ENCODE measurements at places on chromosomes 7 and 10. TPM values are rescaled to one million over a fixed set of nuclear protein-coding genes. Genes with fewer than 3 reads are reported as not detected.
A peak's percentile ranks its signal among the peaks of the same experiment; 100 is the strongest.

MINDY4 gene
- polyA plus RNA-seq, result 3.9 TPM

GRCh38 chr7:14691597-14692203 is 210.9 kb downstream of the DGKB start:
- peak; percentile 49 for DNase-seq
- no peaks in the 10 kb centered on the region for H3K36me3 ChIP-seq
- no peaks in the 10 kb centered on the region for H3K4me1 ChIP-seq

MKX gene
- 1.3 TPM for polyA plus RNA-seq

- no peak for DNase-seq
- H3K27me3 ChIP-seq, result no peaks in the 10 kb centered on the region
- H3K4me3 ChIP-seq, result no peak overlapping the region
- no peak overlapping the region for H3K27ac ChIP-seq
- no peaks in the 10 kb centered on the region for H3K36me3 ChIP-seq
- H3K4me1 ChIP-seq, result no peaks in the 10 kb centered on the region
Measured at GRCh38 chr7:64320547-64321513, 7.1 kb downstream of the ZNF736 start.

- no peaks in the 10 kb centered on the region for H3K4me1 ChIP-seq
- H3K4me3 ChIP-seq, result no peak overlapping the region
- H3K36me3 ChIP-seq, result no peaks in the 10 kb centered on the region
- H3K27ac ChIP-seq, result no peak overlapping the region
- H3K27me3 ChIP-seq, result no peaks in the 10 kb centered on the region
Measured at GRCh38 chr7:145928937-145929336, 187.7 kb upstream of the CNTNAP2 start.

CWF19L1 gene
- 16.0 TPM for polyA plus RNA-seq

GALNT17 gene
- polyA plus RNA-seq, result not detected

- H3K27me3 ChIP-seq, result no peaks in the 10 kb centered on the region
- peak; percentile 51 for DNase-seq
- H3K4me1 ChIP-seq, result peaks cover 4% of the 10 kb centered on the region
- H3K36me3 ChIP-seq, result peaks cover 5% of the 10 kb centered on the region
- peak within 1 kb of the TSS; percentile 33 for H3K4me3 ChIP-seq
- H3K27ac ChIP-seq, result peak within 1 kb of the TSS; percentile 59
Measured at GRCh38 chr10:119165171-119166117, at the start of gene SFXN4. SFXN4 (minus strand) TSS chr10:119165714; CDS start chr10:119165647, 67 bp downstream.

- no peak overlapping the region for H3K4me3 ChIP-seq
- H3K27me3 ChIP-seq, result no peaks in the 10 kb centered on the region
- H3K36me3 ChIP-seq, result no peaks in the 10 kb centered on the region
- H3K4me1 ChIP-seq, result peaks cover 6% of the 10 kb centered on the region
- DNase-seq, result no peak
Measured at GRCh38 chr10:32411797-32412498, 34.0 kb upstream of the CCDC7 start.

ITPRIP gene
- 18.8 TPM for polyA plus RNA-seq

GRCh38 chr10:110398419-110399105 is 93.8 kb upstream of the SMNDC1 start:
- DNase-seq, result peak; percentile 90
- H3K4me3 ChIP-seq, result no peak overlapping the region
- no peaks in the 10 kb centered on the region for H3K36me3 ChIP-seq
- H3K27me3 ChIP-seq, result no peaks in the 10 kb centered on the region
- peaks cover 25% of the 10 kb centered on the region for H3K4me1 ChIP-seq
- H3K27ac ChIP-seq, result peak overlapping the region; percentile 99

LRIT1 gene
- polyA plus RNA-seq, result not detected

- H3K4me3 ChIP-seq, result no peak overlapping the region
- DNase-seq, result no peak
- no peak overlapping the region for H3K27ac ChIP-seq
- H3K36me3 ChIP-seq, result peaks cover 6% of the 10 kb centered on the region
Measured at GRCh38 chr10:31383810-31384588, 65.0 kb downstream of the ZEB1 start.

DNA sequence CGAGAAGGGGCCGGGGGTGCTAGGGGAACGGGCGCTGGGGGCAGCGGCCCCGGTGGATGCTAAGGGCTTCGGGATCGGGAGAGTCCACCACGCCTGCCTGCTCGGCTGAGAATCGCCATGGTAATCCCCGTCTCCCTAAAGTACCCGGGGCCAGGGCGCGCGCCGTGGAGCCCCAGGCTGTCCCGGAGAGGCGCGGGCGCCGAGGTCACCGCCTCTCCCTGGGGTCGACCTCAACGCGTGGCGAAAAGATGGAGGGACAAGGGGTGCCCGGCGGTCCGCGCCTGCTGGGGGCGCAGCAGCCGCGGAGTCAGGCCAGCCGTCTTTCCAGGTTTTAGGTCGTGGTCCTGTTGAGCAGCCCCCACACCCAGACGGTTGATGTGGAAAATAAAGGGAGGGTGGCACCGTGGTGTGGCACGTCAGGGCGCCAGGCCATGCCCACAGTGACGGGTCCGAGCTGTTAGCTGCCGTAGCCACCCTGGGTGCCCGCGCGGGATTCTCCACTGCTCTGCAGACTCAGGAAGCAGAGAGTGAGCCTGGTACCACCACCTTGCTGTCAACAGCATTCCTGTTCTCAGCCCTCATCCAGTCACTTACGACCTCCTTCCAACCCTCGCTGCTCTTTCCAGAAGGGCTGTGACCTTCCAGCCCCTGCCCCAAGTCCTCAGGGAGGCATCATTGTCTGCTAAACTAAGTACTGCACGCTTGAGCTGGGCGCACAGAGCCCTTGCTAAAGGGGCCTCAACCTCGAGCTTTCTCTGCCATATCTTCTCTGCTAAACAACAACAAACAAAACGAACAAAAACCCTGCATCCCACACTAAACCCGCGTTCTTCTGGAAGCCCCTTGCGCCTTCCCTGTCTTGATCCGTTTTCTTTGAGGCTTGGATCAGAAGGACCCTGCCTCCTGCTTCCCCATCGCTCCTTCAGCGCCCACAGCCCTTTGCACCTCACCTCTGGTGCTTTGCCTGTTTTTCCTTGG is 666 bp downstream of the SMKR1 start:
- H3K4me1 ChIP-seq, result peaks cover 2% of the 10 kb centered on the region
- H3K36me3 ChIP-seq, result no peaks in the 10 kb centered on the region
- DNase-seq, result no peak
- H3K27me3 ChIP-seq, result peaks cover 4% of the 10 kb centered on the region
- H3K27ac ChIP-seq, result no peak overlapping the region

DNA sequence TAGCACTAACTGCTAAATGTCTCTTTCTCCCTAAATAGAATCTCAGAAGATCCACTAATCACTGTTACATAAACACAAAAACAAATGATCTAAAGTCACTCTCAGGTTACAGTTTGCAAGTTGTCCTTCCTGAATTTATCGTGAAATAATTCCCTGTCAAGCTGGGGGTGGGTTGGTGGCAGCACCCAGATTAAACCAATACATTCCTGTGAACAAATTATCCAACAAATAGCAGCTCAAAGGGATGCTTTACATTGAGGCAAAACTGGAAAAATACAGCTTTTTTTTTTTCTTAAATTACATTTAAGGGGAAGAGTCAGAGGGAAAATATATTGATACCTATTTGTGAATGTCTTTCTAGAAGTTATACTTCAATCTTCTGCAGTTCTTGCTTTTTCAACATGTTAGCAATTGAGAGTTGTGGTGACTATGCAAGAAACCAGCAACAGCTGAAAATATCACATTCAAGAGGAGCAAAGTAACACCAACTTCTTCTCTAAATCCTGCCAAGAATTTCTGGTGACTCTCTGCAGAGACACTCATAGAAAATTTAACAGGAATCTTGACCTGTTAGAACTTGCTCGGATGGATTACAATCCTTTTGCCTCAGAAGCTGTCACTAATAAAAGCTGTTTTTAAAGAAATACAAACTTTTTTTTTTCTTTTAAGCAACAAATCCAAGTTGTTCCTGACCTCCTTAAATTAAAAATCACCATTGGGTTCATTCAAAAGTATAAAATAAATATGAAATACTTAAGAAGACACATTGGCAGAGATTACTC is 18.9 kb downstream of the LMOD2 start:
- H3K27me3 ChIP-seq, result no peaks in the 10 kb centered on the region
- no peaks in the 10 kb centered on the region for H3K36me3 ChIP-seq
- no peak overlapping the region for H3K4me3 ChIP-seq

FAM221A gene
- polyA plus RNA-seq, result 1.5 TPM

CUZD1 gene
- polyA plus RNA-seq, result 0.52 TPM
